Neural progenitor cell (in vitro differentiated cells): ENCODE measurements at places on chromosomes 5 and 9.

GRCh38 chr5:51380603-51381207 lies 2.5 kb upstream of the ISL1 start:
- DNase-seq = peak; percentile 70

DNA sequence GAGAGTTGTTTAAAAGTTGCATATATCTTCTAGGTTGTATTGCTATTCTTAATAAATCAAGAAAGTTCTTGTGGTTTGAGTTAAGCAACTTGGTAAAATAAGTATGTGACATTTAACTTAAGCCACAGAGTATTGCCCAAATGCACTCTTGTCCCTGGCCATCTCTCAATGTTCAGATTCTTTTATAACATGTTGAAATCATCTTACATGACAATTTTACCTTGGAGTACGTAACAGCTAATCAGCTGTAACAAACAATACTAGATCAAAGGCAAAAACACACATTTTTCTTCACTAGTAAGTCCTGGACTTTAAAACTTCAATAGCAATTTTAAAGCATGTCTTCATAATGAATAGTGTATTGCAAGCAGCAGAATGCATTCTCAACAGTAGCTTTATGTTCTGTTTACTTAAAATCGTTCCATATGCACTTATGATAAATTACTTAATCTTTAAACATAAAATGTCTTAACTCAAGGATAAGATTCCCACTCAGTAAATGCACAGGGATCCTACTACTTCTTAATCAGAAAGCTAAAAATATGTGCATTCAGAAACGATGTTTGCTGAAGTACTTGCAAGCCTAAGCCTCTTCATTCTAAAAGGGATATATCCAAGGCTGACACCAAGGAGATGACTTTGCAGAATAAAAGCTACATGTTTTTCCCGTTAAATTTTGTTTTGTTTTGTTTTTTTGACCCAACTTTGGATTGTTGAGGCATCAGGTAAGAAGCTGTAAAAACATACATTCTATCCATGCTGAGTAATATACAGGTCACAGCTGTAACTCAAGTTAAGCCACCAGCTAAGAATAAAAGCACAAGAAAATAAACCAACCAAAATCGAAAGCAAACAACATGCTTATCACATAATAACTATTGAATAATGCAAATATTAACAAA lies 86.1 kb upstream of the NFIB start:
- DNase-seq = no peak

GRCh38 chr5:143638654-143639053 lies 173.3 kb upstream of the HMHB1 start:
- no peak for DNase-seq

- DNase-seq = no peak
Measured at GRCh38 chr9:113915817-113916434, 39.8 kb downstream of the ZNF618 start.

GRCh38 chr9:137310189-137311052 lies 8.3 kb upstream of the NRARP start:
- DNase-seq = peak; percentile 18
